ENCODE measurements at places on chromosomes 5 and 9.

DNA sequence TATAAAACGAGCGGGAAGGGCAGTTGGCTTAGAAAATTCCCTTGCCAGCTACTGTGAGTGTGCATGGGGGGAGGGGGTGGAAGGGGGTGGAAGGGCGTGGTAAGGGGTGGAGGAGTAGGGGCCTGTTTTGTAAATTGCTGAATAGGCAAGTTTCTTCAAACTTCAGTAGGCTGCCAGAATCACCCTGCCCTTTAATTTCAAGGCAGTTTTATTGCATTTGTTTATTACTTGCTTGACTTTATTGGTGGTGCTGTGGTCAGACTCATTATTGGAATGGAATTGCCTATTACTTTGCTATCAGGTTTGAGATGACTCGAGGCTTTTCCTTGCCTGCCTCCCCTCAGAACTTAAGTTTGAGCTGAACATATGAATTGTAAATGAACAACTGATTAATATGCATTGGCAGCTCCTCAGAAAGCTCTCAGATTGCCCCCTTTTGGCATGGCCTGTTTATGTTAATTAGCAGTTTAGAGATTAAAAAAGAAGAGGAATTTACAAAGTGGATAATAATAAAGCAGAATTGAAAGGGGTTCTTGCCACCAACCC lies 76.0 kb downstream of the SEMA6A start:
- no peak for DNase-seq

- no peak for DNase-seq
Measured at GRCh38 chr5:9898319-9898718, 268.2 kb upstream of the TAS2R1 start.

- no peak for DNase-seq
Measured at GRCh38 chr9:73230251-73230650, 78.6 kb downstream of the ANXA1 start.

- no peak for DNase-seq
Measured at GRCh38 chr5:30324083-30324482, 869.4 kb upstream of the CDH6 start.

GRCh38 chr5:139138109-139138508 lies 60.1 kb downstream of the SIL1 start:
- no peak for DNase-seq

DNA sequence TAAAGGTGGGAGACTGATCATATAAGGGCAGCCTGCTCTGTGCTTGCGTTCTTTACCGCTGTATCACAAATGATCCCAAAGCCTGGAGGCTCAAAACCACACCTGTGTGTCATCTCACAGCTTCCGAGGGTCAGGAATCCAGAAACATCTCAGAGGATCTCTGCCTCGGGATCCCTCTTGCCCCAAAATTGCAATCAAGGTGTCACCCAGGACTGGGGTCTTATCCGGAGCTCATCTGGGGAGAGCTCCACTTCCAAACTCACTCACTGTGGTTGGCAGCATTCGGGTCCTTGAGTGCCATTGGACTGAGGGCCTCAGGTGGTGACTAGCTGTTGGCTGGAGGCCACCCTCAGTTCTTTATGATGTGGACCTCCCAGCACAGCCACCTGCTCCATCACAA lies 26.7 kb upstream of the FCN2 start:
- no peak for DNase-seq

DNA sequence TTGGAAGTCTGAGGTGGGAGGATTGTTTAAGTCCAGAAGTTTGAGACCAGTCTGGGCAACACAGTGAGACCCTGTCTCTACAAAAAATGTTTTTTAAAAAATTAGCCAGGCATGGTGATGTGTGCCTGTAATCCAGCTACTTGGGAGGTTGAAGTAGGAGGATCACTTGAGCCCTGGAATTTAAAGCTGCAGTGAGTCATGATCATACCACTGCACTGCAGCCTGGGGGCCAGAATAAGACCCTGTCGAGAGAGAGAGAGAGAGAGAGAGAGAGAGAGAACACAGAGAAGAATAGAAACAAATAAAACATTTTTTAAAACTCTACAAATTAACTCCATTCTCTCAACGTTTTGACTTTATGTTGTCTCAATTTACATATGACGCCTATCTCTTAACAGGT lies 111.8 kb downstream of the BARX1 start:
- DNase-seq, result no peak

DNA sequence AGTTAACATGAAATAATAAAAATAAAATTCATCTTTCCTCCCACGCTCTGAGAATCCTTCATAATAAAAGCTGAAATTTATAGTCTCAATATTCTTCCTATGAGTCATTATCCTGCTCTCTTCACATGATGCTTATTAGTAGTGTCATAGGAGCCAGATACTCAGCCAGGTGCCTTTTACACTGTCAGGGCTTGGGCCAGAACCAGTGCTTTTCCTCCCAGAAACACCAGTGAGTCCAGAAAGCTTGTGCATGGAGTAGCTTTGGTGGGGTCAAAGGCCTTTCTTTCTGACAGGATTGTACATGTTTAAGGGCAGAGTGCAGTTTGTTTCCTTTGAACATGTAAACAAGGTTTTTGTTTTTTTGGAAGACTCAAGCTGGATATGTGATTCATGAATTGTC lies 6.8 kb downstream of the LSM11 start:
- no peak for DNase-seq

- DNase-seq, result no peak
Measured at GRCh38 chr5:155025895-155026294, 12.3 kb downstream of the KIF4B start.

GRCh38 chr5:83488821-83489220 lies 17.3 kb downstream of the VCAN start:
- no peak for DNase-seq

DNA sequence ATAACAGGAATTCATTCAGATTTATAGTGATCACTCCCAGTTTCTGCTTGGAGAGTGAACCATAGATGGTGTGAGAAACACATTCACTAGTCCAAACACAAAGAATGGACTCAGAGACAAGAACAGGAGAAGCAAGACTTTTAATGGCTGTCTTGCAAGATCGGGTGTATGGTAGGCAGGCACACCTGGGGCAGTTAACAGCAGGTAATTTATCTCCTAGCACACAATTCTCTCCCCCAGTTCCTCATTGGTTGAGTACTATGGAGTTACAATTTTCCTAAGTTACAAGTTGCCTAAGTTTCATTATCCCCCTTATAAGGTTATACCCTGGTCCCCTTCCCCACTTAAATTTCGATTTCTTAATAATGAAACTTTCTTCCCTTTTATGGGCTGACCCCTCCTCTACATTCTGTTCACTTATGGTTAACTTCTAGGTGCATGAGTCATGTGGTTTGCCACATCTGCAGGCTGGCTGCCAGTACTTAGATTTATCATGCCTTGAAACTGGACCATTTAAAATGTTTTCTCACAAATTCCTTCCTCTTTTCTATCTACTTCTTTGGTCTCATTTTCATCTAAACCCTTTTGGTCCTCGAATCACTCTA lies 623.3 kb downstream of the HINT1 start:
- no peak for DNase-seq

- no peak for DNase-seq
Measured at GRCh38 chr5:109421956-109422355, 12.2 kb upstream of the PJA2 start.

- DNase-seq, result no peak
Measured at GRCh38 chr5:76855961-76856360, 6.1 kb downstream of the S100Z start.

DNA sequence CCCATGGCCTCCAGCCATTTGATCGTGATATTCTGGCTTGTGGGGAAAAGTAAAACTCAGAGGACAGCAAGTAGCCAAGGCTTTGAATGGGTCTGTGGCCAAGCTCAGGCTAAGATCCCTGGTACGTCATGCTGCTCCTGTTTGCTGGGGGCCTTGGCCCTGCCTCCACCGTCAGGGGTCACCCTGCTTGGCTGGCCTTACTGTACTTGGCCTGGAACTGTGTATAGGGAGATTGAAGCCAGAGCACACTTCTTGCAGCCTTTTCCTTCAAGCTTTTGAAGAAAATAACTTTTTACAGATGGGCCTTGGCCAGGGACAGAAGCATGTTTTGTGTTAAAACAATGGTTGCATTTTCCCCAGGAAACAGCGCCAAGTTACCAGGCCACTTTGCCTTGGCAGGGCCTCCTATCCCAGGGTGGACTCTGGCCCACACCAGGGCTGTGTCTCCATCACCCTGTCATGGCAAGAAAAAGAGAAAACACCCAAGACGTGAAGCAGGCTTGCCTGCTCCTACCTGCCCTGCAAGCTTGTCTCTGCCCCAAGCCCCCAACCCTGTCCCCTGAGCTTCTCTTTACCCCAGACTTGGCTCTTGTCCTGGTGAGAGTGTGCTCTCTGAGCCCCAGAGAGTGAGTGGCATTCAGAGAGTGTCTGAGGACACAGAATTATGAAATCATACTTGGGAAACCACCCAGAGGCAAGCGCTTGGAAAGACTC lies 286.9 kb downstream of the GADD45G start:
- no peak for DNase-seq

- DNase-seq, result no peak
Measured at GRCh38 chr5:2131196-2131595, 248.5 kb upstream of the IRX4 start.

GRCh38 chr5:109319351-109319750 lies 90.4 kb downstream of the PJA2 start:
- no peak for DNase-seq

DNA sequence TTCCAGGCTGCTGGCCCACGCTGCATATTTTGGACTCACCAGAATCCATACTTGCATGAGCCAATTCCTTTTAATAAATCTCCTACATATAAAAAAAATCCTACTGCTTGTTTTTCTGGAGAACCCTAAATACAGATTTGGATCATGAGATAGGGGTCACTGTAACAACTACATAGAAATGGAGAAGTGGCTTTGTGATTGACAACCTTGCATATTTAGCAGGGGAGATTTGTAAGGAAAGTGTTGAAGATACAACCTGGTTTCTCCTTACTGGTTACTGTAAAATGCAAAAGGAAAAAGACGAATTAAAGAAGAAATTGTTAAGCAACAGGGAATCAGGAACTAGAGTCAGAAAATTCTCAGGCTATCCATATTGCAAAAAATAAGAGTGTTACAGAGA lies 74.8 kb downstream of the HABP4 start:
- no peak for DNase-seq

DNA sequence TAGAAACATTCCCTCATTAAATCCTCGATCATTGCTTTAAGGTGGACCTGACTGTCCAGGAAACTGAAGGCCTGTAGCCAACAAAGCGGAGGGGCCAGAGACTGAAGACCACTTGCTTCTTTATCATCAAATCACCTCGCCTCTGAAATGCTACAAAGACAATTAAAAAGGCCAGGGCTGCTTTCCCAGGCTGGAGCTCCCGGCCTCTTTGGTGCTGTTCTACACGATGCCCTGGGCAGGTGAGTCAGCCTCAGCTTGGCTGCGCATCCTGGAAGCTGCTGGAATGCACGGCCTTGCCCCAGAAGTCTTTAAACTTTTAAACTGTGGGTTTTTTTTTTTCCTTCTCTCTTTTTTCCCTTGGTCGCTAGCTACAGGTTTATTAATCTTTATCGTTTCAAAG lies 46.5 kb downstream of the SH3PXD2B start:
- no peak for DNase-seq

DNA sequence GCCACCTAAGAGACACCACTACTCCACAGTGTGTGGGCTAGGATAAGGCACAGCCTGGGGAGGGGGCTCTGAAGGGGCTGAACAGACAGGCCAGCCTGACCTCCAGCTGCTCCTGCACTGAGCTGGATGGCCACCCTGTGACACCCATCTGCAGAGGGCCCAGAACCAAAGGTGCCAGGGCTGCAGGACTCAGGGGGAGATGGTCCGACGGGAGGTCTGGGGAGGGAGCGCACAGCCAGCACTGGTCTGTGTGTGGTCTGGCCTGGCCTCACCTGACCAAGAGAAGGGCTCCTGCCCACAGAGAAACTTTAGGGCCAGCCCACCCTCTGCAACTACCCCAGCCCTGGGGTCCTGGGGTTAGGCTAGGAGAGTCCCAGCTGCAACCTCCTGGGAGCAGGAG lies 789 bp downstream of the LTC4S start:
- no peak for DNase-seq
